ENCODE measurements at places on chromosomes 2 and 18.

GRCh38 chr2:8298783-8299182 is 383.1 kb upstream of the ID2 start:
- DNase-seq, result no peak

GRCh38 chr18:80124131-80124530 is 15.1 kb downstream of the ADNP2 start:
- DNase-seq, result no peak

DNA sequence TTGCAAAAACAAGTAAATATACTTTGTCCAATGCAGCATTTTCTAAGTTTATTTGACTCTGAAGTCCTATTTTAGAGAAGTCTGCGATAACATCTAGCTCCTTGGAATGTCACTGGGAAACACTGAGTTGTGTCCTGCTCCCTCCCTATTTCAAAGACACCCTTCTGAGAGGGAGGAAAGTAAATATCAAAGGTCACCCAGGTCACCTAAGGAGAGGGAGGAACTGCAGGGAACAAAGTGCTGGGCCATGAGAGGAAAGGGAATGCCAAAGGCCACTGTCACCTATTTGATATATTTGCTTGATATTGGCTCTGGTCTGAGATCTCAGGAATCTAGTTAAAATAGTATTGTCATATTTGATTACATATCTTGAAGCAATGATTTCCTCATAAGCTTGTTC is 201.3 kb downstream of the GCA start:
- no peak for DNase-seq

DNA sequence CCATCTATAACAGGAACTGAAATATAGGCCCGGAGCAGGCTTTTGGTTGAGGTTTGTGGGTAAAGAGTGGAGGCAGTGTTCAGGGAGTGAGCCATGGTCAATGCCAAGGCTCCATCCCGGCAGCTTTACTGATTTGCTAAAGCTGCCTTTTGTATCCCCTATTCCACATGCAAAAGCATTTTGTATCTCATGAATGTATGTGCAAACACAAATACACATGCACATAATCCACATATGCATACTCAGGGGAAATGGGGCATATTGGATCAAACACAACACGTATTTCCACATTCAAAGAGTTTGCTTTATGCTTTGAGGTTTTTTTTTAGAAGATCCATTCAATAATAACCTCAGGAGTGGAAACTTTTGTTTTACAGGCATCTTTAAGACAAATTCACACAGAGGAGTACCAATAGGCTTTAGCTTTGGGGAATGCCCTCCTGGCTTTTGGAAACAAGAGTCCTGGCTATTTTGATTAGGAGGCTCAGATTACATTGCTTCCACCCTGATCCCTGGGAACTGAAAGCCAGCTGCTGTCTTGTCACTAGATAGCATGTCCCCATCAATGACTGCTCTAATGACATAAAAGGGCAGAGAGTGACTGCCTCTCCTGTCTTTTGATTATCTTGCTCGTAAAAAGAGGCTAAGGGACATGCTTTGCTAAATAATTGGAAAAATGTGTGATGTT is 263.2 kb downstream of the EN1 start:
- DNase-seq, result no peak

- DNase-seq, result no peak
These were observed 59.7 kb downstream of the CPS1 start for GRCh38 chr2:210616074-210616473.

DNA sequence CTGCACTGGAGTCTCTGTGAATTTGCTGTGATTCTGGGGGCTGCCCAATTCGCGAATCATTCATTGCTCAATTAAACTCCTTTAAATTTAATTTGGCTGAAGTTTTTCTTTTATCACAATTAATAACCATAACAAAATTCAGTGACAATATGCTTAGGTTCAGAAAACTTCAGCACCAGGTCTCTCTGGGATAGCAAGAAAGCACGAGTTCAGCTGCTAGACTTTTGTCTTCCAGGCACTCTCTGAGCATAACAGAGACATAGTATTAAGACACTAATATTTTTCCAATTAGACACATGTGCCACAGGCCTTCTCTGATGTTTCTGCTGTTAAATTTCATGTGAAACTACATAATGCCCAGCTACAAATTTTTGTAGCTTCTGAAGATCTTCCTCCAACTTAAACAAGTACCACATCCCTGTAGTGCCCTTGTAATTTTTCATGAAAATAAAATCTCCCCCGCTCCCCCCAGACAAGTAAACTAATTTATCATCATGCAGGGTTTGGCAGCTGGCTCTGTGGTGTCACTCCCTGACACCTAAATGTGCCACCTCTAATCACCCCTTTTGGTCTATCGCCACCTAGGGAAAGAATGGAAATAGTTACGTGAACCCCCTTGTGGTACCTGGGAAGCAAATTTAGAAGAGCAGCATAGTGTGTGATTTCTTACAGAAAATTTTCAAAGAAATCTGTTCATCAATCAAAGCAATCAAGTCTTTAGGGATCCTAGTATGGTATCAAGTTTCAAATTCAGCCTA is 94.1 kb downstream of the CSRNP3 start:
- DNase-seq, result no peak

- DNase-seq, result no peak
These were observed 521.0 kb upstream of the NRP2 start for GRCh38 chr2:205161156-205161839.

- no peak for DNase-seq
These were observed 17.1 kb downstream of the SNRPD1 start for GRCh38 chr18:21629089-21629832.

DNA sequence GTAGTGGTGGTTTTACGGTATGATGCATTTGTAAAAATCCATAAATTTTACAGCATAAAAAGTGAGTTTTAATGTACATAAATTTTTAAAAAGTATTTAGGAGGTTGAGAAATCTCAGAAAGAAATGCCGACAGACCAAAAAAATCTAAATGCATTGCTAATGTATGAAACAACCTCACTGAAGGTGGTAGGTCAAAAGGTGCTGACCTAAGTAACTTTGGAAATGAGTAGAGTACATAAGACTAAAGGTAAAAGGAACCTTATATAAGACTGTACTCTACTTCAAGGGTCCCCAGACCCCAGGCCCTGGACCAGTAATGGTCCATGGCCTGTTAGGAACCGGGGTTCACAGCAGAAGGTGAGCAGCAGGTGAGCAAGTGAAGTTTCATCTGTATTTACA is 163.4 kb downstream of the COL6A3 start:
- DNase-seq, result no peak

GRCh38 chr2:23134726-23135125 is 250.3 kb upstream of the KLHL29 start:
- no peak for DNase-seq

- DNase-seq, result no peak
These were observed 265.1 kb downstream of the MEIS1 start for GRCh38 chr2:66699793-66700676.

- no peak for DNase-seq
These were observed at the start of gene GALNT14 for GRCh38 chr2:31138037-31138962. TSS of gene GALNT14 (minus strand) at chr2:31138440. CDS start at chr2:31138086, 354 bp downstream.

DNA sequence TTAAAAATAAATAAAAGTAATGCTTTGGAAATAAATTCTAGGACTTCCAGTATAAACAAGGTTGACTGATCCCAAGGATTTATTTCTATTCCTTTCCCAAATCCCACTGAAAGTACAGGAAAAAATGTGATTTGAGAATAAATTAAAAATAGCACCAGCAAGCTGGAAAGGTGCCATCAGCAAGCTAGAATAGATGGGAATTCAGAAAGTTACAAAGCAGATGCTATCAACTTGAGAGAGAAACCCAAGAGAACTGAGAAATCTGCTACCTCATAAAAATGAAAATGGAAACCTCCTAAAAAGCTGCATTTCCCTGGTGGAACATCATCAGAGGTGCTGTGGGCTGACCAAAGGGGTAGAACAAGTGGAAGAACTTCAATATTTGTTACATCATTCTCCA is 148.6 kb upstream of the KCNJ3 start:
- no peak for DNase-seq

- DNase-seq, result no peak
These were observed 4.6 kb downstream of the C2orf81 start for GRCh38 chr2:74416778-74417177.

GRCh38 chr2:98515250-98515991 is 70.8 kb downstream of the INPP4A start:
- DNase-seq, result no peak

DNA sequence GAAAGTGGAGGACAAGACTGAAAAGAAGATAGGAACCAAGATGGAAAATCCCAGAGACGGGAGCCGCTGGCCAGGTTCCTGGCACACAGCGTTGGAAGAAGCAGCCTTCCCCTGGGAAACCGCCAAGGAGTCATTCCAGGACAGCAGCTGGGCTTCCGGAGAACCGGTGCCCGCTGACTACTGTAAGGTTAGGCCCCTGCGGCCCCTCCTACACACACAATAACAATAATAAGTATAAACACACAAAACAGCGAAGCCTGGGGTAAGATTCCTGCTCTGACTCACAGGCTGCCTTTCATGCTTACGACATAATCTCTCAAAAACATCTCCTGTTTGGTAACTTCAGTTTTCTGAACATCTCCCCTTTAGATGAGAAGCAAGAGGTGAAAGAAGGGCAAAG is 28.1 kb upstream of the MYCN start:
- no peak for DNase-seq

GRCh38 chr2:46672752-46673151 is 193.4 kb downstream of the TMEM247 start:
- no peak for DNase-seq

DNA sequence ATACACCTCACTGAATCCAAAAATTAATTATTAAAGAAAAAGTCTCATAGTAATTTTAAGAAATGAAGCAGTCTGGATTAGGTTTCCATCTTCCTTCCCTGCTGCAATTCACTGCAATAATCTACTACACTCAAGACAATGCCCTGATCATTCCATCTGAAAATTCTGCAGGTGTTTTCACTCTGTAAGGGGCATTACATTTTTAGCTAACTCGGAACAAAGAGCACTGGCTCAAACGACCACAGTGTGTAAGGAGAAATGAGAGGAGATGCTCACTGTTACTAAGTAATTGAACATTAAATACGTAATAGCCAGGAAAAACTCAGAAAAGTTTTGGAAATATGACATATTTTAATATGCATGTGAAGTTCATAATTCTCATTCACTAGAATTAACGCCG is 1.3 kb downstream of the B4GALT6 start:
- DNase-seq, result no peak

GRCh38 chr2:36706021-36706876 is 9.7 kb downstream of the VIT start:
- DNase-seq, result no peak

GRCh38 chr18:12255626-12256026 is 1.5 kb downstream of the CIDEA start:
- DNase-seq, result no peak

- no peak for DNase-seq
These were observed 56.0 kb downstream of the CYBRD1 start for GRCh38 chr2:171578127-171578803.

DNA sequence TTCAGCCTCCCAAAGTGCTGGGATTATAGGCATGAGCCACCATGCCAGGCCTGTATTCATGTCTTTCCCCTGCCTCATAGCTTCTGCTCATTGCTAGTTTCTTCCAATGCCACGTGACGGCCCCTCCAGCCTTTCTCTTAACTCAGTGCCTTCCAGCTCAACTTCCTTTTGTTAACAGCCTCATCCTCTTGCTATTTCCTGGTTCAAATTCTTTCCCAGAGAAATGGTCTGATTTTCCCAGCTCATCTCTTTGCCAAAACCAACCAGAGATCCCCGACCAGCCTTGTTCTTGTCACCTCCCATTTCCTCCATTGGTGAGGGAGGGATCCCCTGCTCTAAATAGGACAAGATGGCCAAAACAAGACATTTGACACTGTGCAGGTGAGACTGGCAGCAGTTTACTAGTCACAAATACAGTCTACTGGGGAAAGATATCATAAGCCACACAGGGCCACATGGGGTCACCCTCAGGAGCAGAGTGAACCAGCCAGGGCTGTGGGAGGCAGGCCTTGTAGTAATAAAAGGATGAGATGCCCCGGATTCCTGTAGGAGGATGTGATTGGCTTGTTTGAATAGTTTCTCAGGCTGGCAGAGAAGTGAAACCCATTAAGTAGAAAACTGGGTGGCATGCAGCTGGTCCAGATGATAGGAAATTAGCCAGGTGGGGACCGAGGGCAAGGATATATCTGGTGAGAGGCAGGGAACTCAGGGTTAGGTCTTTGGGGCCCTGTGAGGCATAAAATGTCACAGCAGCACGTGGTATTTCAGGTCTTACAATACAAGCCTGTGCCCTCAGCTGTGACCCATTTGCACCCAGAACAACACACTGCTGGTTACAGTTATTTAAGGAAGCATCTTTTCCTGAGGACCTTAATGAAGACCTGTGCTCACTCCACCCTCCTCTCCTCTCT is 6.4 kb downstream of the CD207 start:
- no peak for DNase-seq

DNA sequence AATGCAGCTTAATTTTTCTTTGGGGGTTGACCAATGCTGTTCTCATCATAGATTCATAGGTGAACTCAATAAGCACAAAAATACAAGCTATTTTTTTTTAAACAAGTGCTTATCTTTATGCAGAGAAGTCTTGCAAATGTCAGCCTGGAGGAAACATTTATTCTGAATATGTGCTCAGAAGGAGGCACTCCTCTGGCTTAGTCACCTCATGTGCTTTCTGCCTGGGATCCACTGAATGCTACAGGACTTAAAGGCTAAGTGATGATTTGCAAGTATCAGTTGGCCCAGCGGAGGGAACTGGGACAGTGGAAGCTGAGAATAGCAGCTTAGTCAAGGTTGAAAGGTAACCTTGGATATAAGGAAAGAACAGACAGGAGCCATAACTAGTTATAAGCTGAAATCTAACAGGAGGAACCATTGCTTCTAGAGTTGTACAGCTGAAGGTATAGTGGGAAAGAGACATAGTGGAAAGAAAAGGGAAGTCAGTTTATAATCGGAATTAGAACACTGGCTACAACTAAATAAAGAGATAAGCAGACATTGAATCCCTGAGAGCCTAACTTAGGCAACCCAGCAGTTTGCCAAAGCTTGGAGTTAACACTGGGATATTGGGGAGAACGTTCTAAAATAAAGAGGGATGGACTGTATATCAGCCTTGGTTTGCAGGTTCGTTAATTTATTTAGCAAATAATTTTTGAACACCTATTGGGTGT is 488.7 kb downstream of the SUCLG1 start:
- DNase-seq, result no peak

DNA sequence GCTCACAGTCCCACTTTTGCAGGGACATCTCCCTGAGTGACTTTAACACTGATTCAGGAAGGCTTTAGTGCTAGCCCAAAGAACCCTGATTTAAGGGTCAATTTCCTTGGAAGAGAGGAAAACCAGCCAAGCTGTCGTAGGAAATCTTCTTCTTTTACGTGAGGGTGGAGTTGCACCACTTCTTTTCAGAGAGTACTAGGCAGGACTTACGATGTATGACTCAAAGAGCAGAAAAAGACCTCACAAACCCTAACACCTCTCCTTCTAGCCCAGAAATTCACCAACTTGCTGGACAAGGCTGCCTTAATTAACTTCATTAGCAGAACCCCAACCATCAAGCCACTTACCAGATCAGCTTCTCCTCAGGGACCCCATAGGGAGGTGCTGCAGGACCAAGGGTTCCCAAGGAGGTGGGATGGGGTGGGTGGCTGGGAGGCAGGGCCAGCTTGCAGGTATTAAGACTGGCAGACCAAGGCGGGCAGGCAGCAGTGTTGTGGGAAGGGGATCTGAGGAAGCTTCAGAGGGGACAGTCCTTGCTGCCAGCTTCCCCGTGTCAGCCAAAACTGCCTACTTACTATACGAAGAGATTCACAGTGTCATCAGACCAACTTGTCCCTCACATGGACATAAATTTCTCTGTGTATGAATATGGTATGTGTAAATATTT is 6.7 kb downstream of the SERPINB2 start:
- no peak for DNase-seq
